M059J (cell line): ENCODE measurements at places on chromosomes 6 and 20. TPM values are rescaled to one million over a fixed set of nuclear protein-coding genes. Genes with fewer than 3 reads are reported as not detected.

Gene TXLNB
- total RNA-seq = 0.10 and 0.17 TPM in 2 replicates

Gene PHACTR1
- 1.2 and 3.5 TPM in 2 replicates for total RNA-seq

Gene OR12D3
- total RNA-seq = not detected in 2 replicates

Gene HLA-DOB
- 5.7 and 6.3 TPM in 2 replicates for total RNA-seq

DNA sequence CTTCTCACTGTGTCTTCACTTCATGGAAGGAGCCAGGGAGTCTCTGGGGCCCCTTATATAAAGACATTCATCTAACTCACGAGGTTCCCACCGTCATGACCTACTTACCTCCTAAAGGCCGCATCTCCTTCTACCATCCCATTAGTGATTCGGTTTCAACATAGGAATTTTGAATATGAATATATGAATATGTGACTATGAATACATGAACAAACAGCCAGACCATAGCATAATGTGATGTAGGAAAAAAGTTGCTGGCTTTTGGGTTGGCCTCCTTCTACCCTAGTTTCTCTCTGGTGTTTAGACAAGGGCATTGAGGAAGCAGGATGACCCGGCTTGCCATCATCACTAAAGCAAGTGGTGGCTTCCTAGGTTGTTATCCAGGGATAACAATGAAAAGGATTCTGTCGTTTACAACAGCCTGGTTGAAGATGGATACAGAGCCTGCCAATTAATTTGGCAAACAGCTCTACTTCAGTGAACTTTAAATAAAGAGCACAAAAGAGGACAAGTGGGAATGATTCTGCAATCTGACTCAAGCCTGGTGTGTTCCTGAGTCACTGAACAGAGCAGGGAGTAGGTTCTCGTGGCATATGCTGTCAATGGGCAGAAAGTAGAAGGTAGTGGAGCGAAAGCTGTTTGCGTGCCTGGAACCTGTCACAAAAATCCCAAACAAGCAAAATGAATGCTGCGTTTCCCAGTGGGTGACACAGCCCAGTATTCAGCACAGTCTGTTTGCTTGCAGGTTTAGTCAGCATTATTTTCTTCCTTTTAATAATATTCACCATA lies 44.0 kb upstream of the DOK5 start:
- DNase-seq = peak; percentile 25

DNA sequence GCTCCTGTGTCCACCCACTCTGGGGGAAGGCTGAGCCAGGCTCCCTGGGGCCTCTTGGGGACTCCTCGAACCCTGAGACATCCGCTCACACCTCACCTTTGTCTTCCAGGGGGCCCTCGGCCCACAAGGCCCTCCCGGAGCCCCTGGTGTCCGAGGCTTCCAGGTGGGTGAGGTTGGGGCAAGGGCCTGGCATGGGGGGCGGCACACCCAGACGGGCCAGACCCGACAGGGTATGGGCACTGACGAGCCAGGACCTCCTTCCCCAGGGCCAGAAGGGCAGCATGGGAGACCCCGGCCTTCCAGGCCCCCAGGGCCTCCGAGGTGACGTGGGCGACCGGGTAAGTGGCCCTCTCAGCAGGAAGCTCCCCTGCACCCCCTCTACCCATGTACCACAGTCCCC lies 13.4 kb downstream of the COL9A3 start:
- no peak for DNase-seq

- no peak for DNase-seq
These were observed 73.8 kb downstream of the PHIP start for GRCh38 chr6:79004239-79004638.

DNA sequence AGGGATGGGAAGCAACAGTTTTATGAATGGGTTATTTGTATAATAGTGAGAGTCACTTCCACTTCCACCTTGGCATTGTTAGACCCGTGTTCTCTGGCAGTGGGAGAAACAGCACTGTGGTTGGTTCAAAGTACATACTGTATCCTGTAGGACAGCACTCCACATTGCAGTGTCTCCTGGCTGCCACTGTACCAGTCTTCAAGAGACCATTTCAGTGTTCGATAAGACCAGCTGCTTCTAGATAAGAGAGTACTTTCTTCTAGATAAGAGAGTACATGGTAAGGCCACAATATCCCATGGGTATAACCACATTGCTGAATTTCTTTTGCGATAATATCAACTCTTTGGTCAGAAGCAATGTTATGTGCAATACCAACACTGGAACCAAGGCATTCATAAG lies 28.8 kb downstream of the FITM2 start:
- DNase-seq = no peak

DNA sequence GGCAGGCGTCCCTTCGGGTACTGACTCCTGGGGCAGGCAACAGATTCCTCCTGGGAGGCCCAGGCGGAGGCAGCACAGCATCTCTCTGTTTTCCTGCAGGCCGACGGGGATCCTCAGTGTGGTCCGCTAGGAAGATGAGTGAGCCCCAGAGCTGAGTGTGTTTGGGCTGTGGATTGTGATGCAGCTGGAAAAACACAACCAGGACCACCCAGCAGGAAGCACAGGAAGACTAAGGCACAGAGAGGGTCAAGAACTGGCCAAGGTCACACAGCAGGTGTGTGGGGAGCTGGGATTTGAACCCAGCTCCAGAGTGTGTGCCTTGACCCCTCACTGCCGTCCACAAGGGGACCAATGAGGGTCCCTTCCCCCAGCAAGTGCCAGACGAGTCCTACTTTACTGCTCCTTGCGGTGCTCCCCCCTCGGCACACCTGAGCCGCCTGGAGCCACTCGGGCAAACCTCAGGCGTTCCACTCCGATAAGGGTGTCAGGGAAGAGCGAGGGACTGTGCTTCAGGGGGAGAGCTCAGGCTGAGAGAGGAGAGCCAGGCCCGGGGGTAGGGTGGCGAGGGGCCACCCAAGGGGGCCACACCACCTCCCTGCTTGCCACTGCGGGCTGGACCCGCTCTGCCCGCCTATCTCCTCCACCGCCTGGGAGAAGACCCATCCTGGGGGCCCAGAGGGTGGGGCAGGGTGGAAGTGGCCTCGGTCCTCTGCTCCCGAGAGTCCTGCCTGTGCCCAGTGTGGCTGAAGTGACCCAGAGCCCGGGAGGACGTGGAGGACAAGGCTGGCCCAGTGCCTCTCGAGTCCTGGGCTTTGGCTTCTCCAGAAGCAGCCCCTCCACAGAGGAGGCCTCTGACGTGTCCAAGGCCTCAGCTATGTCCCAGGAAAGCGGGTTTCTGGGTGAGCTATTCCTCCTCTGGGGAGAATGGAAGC lies 63.3 kb downstream of the YTHDF1 start:
- no peak for DNase-seq

- peak; percentile 89 for DNase-seq
These were observed 272.7 kb downstream of the GRIK2 start for GRCh38 chr6:101666256-101666655.

- DNase-seq = no peak
These were observed 420.9 kb downstream of the PRKN start for GRCh38 chr6:162306616-162307015.

DNA sequence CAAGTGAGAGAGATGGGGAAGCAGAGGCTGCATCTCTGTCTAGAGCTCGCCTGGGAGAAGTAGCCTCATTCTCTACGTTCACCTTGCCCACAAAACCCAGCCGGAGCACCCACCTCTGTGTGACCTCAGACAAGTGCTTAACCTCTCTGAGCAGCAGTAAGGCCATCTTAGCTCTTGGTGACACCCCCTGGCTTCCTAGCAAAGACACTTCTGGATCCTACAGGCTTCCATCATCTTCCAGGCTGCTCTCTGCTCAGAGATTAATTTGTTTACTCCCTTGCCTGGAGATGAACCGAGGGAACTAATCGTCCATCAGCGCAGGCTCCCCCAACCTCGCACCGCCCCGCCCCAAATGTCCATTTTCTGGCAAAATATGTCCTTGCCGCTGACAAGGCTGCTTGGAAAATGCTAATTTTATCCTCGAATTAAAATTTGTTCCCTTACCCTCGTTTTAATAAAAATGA lies 24.0 kb upstream of the CTNNBL1 start:
- DNase-seq = peak; percentile 26
